ENCODE measurements at places on chromosomes 1 and 21. TPM values are rescaled to one million over a fixed set of nuclear protein-coding genes. Genes with fewer than 3 reads are reported as not detected.

C1orf167 gene
- total RNA-seq, result not detected

DISP3 gene
- total RNA-seq, result 0.56 TPM

ENSA gene
- total RNA-seq, result 132 TPM

SELE gene
- not detected for total RNA-seq

SLC26A9 gene
- total RNA-seq, result not detected

PPCS gene
- total RNA-seq, result 40.4 TPM

DNAI4 gene
- 8.8 TPM for total RNA-seq

IL19 gene
- not detected for total RNA-seq

LHX8 gene
- not detected for total RNA-seq

HTR6 gene
- total RNA-seq, result 2.1 TPM

AK5 gene
- total RNA-seq, result 32.0 TPM

SH2D2A gene
- 51.8 TPM for total RNA-seq

OR2AK2 gene
- 0.70 TPM for total RNA-seq

ADAR gene
- total RNA-seq, result 210 TPM

ACTN2 gene
- not detected for total RNA-seq

BCAN gene
- not detected for total RNA-seq

IQGAP3 gene
- total RNA-seq, result not detected

PCP4L1 gene
- not detected for total RNA-seq

CNN3 gene
- 1.4 TPM for total RNA-seq

KRTAP12-2 gene
- total RNA-seq, result not detected

KDF1 gene
- 0.95 TPM for total RNA-seq

MRPS14 gene
- total RNA-seq, result 8.5 TPM

GPR161 gene
- not detected for total RNA-seq

LCE1F gene
- total RNA-seq, result not detected

IFNLR1 gene
- 1.3 TPM for total RNA-seq

LRRIQ3 gene
- total RNA-seq, result 0.08 TPM

TINAGL1 gene
- total RNA-seq, result not detected

SLC25A33 gene
- 6.6 TPM for total RNA-seq

CFAP45 gene
- 8.4 TPM for total RNA-seq

All from CD4-positive, alpha-beta T cell (primary cell).